ENCODE measurements at places on chromosomes 3 and 15.

DNA sequence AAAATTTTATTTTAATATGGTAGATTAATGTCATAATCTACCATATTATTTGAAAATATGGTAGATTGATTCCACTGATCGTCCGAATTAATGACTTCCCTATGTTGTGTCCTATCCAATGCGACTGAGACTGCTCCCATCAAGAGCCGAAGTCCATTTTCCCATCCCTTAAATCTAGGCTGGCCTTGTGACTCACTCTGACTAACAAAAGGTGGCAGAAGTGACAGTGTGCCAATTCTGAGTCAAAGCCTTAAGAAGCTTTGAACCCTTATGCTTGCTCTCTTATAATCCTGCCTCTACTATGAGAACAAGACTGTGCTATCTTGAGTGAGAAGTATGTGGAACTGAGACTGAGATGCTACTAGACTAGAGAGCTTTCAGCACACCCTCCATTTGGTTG lies 387.2 kb downstream of the ROBO1 start:
- no peak for DNase-seq

DNA sequence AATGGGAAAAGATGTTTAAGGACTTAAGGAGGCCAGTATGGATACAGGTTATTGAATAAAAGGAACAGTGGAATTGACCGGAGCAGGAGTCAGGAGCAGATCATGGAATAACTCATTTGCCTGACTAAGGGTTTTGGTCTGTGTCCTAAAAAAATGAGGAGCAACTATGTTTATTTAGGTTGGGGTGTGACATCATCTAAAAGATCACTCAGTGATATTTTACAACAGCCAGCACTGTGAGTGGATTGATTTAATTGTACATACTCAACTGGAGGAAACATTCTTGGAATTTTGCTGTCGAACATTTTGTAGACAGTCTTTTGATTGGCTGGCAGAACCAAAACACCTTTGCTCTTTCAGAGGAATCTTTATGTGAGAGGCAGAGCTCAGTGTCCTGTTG lies 348.6 kb upstream of the CDIN1 start:
- no peak for DNase-seq

DNA sequence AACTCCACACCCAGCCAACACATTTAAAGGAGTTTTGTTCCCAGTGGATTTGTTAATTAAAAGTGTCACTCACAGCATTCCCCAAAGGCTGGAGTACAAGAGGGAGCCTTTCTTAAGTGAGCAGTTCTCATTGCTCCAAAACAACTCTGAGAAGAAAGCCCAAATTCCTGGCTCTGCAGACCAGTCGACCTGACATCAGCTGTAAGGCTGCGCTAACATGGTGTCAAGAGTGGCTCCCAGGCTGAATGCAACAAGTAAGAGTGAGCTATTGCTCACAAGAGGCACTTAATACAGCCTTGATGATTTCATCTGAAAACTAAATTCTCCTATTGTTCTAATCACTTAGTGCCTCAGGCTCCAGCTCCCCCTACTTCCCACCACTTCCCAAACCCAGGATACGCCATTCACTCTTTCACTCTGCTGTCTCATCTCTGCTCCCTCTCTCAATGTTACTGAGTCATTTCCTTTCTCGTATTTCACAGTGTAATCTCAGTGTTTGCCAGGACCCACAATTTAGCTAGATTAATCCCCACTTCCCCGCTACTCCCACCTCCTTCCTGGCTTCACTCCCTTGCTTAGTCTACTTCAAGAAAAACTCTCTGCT lies 81.8 kb downstream of the WWTR1 start:
- DNase-seq: no peak

DNA sequence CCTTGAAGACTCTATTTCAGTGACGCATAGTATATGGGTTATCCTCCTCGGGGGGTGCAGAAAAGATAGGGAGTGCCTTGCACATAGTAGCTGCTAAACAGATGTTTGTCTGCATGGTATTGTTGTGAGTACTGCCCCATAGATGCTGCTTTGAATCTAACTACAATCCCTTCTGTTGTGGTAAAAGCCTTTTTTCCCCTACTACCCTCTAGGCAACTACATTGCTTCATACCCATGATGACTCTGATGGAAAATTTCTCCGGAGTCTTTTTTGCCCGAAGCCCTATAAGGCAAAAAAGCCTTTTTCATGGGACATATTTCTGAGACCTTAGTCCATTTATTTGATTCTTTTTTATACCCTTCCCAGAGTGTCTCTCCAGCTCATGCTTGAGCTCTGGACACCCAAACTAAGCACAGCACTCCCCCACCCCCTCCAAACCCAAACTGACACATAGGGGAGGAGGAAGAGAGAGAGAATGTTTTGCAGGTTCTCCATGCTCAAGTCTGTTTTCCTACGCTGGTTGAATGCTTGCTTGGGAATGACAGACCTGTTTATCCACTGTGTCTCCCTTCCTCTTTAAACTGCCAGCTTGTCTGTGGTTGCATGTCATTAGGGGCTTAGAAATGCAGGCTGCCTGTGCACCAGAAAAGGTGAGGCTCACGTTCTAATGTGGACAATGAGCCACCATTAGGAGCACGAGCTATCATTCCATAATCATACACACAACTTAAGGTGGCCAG lies 52.9 kb downstream of the LRTM1 start:
- DNase-seq: no peak

- no peak for DNase-seq
Observed at GRCh38 chr15:41782371-41783282, 8.3 kb downstream of the MAPKBP1 start.

DNA sequence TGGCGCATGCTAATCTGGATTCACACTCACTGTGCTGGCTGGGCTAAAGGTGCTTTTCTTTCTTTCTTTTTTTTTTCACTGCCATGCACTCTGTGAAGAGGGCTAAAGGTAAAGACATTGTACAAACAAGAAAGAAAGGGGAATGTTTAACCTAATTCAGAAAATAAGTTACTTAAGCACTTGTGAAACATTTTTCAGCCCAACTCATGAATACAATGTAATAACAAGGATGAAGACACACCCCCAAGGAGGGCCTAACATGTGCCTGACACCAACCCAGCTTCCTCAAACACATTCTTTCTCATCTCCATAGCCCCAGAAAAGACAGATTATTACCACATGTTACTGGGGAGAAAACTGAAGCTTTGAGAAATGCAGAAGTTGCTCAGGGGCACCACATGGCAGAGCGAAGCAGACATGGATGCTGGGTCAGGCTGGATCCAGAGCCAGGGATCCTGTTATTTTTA lies 5.7 kb downstream of the STIMATE start:
- no peak for DNase-seq

- DNase-seq: no peak
Observed at GRCh38 chr3:97074546-97074945, 260.2 kb downstream of the EPHA6 start.

- DNase-seq: no peak
Observed at GRCh38 chr15:95440712-95441111, 889.8 kb upstream of the NR2F2 start.

- peak; percentile 42 for DNase-seq
Observed at GRCh38 chr3:113532698-113533533, 561 bp downstream of the SIDT1 start.

- DNase-seq: no peak
Observed at GRCh38 chr3:178586076-178586475, 49.8 kb downstream of the KCNMB2 start.

DNA sequence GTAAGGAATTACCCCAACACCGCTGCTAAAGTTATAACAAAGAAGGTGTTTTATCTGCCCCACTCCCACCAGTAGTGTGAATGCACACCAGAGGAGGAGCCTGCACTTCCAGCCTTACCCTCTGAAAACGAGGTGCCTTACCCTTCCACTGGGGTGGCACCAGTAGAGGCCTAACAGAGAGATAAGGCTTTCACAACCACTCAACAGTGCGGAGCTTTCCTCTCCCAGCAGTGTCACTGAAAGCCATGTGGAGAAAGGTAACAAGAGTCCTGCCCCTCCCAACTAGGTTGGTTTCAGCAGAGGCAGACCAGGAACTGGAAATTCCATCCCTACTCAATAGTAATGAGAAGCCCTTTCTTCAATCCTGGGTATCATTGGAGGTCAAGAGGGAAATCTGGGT lies 539.2 kb downstream of the VGLL3 start:
- no peak for DNase-seq

DNA sequence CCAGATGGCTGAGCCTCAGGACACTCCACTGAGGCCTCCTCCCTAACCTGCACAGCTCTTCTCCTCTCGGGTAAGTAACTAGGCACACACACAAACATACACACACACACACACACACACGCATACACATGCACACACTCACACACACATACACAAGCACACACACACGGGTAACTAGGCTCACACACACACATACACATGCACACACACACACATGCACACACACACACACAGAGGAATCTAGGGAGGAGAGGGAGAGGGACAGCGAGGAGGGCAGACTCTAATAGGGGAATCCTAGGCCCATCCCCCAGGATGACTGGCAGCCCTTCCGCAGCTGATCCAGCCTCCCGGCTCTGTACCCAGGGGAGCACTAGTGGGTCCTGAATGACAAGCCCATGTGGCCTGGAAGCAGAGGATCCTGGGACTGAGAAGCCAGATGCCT lies 177.4 kb upstream of the LINGO1 start:
- DNase-seq: no peak

- DNase-seq: no peak
Observed at GRCh38 chr15:94327356-94327936, 96.1 kb downstream of the MCTP2 start.

DNA sequence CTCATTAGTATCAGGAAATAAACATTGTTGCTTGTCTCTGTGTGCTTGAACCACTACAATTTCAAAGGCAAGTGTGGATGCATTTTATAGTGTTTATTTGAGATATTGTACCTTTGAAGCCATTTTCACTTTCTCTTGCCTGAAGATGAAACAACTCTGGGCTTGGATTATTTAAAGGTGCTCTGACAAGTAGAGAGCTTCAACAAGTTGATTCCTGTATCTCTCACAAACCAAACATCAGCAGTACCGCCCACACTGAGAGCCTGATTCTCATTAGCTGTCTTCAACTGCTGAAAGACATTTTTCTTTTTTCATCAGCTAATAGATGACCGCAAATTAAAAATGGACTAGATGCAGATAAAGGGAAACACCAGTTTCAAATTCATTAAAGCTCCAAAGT lies 806 bp upstream of the CERS3 start:
- no peak for DNase-seq

DNA sequence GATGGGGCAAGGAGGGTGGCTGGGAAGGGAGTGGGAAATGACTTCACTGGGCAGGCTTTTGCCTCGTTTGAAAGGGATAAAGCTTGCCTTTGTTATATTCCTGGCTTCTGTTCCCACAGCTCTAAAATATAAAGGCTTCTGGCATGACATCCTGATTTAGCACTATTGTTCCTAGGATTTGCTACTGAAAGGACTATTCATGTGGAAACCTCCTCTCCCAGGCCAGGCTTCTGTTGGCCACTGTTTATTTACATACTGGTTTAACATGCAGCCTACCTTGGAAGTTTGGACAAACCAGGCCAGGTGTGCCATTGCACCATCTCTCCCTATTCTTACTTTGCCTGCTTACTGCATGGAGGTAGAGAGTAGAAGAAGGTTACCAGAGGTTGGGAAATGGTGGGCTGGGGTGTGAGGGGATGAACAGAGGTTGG lies 2.4 kb upstream of the LMCD1 start:
- DNase-seq: no peak

DNA sequence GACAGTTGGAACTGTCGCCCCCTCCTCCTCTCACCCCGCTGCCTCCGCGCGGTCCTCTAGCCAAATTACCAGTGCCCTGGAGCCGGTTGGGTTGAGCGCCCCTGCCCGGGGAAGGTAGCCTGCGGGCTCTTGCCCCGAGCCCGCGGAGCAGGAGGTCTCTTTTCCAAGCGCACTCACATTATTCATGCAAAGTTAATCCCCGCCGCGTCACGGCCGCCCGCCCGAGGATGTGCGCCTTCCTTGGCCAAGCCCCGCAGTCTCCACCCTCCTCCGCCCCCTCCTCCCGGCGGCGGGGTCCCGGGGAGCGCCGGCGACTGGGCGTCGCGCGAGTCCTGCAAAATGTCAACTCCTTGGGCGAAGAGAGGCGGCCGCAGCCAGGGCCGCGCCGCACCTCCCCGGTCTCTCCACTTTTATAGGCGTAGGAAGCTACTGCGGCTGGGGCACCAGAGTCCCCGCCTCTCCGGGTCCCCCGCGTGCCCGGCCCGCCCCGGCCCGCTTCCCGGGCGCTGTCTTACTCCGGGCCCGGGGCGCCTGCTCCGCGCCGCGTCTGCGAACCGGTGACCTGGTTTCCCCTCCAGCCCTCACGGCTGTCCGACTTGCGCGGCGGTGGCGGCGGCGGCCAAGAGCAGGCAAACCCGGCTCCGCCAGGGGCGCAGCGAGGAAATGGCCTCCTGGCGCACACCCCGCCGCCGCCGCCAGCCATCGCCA lies at the start of gene THRB:
THRB (minus strand) TSS at position 233 of the 708 bp plus-strand sequence.
- DNase-seq: no peak

DNA sequence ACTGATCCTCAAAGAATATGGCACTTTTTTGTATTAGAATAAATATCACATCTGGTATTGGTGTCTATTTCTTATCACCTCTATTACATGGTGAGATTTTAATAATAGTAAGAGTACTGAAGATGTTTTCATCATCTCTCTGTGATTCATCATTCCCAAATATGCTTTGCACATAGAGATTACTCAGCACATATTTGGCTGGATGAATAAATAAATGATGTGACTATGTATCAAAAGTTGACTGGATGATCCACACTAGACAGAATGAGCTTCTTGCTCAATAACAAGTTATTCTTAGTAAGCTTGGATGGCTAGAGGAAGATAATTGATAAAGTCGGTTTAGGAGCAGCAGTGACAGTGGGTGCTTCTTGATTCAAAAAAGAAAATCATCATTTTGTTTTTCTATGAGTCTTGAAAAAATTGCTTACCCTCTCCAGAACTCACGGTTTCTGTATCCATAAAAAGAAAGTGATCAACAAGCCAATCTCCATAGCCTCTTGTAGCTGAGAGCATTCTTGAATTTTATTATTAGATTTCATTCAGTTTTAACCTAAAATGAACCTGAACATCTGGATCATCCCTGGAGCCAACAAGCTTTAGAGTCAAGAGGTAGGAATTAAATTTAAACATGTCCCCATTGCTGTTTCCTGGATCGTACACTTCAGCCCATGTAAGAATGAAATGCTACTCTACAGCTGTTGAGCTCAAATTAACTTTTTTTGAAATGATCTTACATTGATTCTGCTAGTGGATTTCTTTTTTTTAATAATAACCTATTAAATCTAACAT lies 104.8 kb upstream of the OSTN start:
- no peak for DNase-seq

GRCh38 chr3:44966795-44967278 lies 9.1 kb downstream of the ZDHHC3 start:
- DNase-seq: no peak

- DNase-seq: no peak
Observed at GRCh38 chr3:100333970-100334487, 528 bp upstream of the NIT2 start.

GRCh38 chr15:78197632-78198031 lies 36.7 kb downstream of the ACSBG1 start:
- no peak for DNase-seq

GRCh38 chr3:133476971-133477375 lies 77.1 kb downstream of the BFSP2 start:
- no peak for DNase-seq

GRCh38 chr3:117285737-117286136 lies 576.2 kb downstream of the TUSC7 start:
- DNase-seq: no peak

- DNase-seq: no peak
Observed at GRCh38 chr15:91183596-91183995, 83.5 kb downstream of the SV2B start.

GRCh38 chr3:73411993-73412392 lies 212.7 kb downstream of the PDZRN3 start:
- no peak for DNase-seq
